Heart left ventricle (tissue), 16 donors: ENCODE measurements at places on chromosomes 5 and 9.

DNA sequence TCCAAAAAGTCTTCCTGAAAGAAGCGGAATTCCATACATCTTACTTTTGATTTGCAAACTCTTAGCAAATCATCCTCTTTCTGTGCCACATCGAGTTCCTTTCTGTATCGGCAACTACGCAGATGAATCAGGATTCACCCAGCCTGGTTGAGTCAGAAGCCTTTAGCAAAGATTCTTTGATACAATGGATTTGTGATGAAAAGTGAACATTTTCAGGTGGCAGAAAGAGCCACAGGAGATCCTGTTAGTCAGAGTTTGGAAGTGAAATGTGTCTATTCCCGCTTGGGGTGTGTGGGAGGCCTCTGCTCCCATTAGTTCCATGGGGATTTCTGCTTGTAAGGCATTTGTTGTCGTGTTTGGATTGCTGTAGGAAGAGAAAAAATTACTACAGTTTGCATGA is 351.8 kb upstream of the WWC1 start:
- no peak for DNase-seq

GRCh38 chr9:105531530-105531929 is 26.4 kb upstream of the FKTN start:
- DNase-seq = no peak

DNA sequence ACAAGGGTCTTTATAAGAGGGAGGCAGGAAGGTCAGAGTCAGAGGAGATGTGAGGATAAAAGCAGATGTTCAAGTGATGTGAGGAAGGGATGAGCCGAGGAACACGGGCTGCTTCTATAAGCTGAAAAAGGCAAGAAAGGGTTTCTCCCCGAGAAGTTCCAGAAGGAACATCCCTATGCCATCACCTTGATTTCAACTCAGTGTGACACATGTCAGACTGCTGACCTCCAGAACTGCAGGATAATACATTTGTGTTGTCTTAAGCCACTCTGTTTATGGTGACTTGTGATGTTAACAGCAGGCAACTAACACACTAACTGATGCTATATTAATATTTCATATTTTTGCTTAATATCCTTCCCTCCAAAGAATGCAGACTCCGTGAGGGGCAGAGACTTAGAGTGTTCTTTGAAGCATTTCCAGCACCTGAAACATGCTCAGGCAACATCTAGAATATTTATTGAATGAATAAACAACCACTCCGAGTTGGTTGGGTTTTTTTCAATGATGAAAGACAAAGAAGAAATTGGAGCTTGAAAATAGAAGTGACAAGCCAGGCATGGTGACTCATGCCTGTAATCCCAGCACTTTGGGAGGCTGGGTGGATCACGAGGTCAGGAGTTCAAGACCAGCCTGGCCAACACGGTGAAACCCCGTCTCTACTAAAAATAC is 77.6 kb upstream of the ADRA1B start:
- no peak for DNase-seq

DNA sequence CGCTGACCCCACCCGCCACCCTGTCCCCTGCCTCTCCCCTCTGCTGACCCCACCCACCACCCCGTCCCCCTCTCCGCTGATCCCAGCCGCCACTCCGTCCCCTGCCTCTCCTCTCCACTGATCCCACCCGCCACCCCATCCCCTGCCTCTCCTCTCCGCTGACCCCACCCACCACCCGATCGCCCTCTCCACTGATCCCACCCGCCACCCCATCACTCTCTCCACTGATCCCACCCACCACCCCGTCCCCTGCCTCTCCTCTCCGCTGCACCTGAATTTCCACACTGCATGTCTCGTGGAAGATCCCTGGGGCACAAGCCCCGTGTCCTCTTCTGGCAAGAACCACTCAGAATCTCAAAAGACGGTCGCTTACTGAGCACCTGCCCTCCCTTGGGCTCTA is 53.4 kb upstream of the OLFM1 start:
- DNase-seq = no peak

- no peak for DNase-seq
Measured at GRCh38 chr5:174084691-174085154, 39.2 kb downstream of the NSG2 start.

- DNase-seq = no peak
Measured at GRCh38 chr9:78289474-78289873, 7.5 kb upstream of the PSAT1 start.

- DNase-seq = no peak
Measured at GRCh38 chr5:80895523-80895922, 64.6 kb upstream of the RASGRF2 start.

- no peak for DNase-seq
Measured at GRCh38 chr9:15485836-15486666, 24.7 kb downstream of the PSIP1 start.

DNA sequence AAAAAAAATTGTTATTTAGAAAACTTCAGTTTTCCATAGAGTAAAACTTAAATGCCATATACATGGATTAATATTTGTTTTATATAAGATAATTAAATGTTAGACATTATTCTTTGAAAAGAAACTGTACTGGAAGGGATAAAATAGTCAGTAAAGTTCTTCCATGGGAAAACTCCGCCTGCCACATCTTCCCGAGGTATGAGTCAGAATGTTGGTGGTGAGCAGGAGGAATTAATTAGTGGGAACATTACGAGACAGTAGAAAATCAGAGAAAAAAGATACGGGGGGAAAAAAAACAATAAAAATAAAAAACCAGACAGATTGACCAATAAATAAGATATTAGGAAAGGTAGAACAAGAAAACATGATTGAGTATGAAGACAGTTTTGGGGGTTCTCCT is 930.3 kb upstream of the C9orf72 start:
- no peak for DNase-seq

- DNase-seq = no peak
Measured at GRCh38 chr9:76342858-76343257, 51.4 kb downstream of the RFK start.

GRCh38 chr5:77832938-77833337 is 56.8 kb upstream of the TBCA start:
- DNase-seq = no peak

DNA sequence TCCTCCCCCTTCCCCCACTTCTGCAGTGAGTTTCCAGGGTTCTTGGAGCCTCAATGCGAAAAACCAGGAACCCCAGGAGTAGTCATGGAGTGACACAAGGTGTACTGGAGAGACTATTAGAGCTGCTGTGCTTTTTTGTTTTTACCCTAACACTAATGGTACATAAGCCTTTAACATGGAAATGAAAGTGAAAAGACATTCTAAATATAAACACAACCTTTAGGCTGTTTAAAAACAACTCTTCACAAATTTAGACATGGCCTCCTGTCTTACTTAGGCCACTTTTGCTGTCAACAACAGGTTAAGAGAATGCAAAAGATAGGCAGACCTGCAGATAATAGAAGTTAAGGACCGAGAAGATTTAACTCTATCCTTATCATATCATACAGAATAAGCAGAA is 232.2 kb downstream of the DENND1A start:
- DNase-seq = no peak

DNA sequence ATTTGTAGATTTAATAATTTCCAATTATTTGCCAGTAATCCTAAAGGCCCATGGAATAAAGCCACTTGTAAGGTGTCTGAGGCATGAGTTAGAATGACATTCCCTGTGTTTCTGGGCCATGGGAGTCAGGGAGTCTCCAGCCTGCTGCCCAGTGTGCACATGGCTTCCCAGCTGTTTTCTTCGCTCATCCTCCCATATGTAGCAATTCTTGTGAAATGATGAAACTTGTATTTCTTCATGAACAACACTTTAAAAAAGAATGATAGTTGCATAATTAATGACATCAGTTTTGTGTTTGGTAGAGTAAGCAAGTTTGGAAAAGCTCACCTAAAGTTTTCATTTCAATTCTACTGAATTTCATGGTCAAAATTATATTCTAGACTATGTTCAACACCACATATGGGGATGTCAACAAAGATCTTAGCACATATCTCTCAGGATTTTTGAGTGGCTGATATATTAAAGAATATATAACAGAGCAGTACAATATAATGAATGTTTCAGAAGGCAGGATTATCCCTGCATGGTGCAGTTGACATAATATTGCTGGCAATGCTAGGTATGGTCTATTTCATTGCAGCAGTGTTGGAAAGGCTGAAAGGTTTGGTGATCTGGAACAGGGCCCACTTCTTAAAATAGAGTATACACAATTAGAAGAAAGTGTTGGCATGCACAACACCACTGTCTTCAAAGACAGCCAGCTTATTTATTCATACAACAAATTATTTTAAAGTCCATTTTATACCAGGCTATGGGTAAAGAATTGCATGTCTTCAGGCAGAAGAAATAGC is 44.7 kb downstream of the GRIN3A start:
- no peak for DNase-seq

DNA sequence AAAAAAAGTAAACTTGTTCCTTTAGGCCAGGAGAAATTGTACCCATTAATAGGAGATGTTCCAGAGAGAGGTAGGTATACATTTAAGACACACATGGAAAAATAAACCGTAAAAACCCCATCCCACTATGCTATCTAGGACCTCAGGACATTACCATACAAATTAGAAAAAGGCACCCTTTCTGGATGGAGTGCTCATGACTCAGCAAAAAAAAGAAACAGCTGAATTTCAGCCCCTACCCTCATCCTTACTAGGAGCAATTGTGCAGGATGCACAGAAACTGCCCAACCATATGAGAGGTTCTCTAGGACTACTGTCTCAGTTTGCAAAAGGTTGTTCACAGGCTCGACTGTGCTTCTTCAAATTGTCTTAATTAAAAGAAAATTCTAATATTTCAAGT is 368.2 kb downstream of the HINT1 start:
- DNase-seq = no peak

DNA sequence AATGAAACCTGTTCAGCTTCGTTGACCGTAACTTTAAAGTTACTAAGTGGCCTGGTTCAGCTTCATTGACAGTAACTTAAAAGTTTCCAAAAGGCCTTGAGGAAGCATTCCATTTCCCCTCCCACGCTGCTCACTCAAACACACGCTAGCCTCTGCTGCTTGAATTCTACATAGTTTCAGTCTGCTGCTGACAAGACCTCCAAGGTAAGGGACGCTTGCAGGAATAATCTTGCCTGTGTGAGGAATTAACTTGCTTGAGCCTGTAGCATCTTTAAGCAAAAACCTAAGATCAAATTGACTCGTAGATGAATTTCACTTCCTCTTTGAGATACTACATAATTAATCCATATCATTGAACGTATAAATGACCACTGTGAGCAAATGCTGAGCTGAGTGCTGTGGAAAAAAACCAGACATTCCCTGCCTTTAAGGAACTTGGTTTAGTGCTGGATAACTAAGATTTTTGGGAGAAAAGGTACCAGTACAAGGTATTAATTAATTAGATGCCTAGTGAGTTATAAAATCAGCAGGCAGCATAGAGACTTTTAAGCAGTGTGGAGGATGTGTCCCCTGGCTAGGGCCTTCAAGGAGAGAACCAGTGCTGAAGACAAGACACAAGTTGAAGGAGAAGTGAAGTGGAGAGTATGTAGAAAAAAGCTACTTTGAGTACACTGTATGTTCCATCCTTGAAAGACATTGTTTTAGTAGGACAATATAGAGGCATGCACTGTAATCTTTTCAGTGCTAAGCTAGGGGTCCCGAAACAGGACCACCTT is 39.2 kb downstream of the GRAMD2B start:
- DNase-seq = no peak

- no peak for DNase-seq
Measured at GRCh38 chr9:3458806-3459475, 66.9 kb downstream of the RFX3 start.

GRCh38 chr5:157816682-157817386 is 42.1 kb downstream of the CLINT1 start:
- DNase-seq = no peak

- no peak for DNase-seq
Measured at GRCh38 chr5:131854134-131854533, 57.3 kb upstream of the FNIP1 start.

GRCh38 chr5:127435821-127436220 is 81.6 kb upstream of the PRRC1 start:
- no peak for DNase-seq

GRCh38 chr5:75351139-75351926 is 14.3 kb downstream of the HMGCR start:
- no peak for DNase-seq

DNA sequence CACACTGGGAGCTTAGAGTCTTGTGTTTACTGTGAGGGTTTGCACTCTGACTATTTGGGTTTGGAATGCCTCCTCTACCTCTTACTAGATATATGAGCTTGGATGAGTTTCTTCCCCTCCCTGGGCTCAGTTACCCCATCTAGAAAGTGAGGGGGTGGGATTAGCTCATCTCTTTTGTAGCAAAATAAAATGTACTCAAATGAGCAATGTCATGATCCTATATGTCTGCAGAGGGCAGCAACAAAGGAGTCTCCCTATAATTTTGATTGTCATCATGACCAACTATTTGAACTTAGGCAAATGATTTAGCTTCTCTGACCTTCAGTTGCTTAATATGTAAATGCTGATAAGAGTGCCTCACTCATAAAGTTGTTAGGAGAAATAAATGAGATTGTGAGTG is 109.0 kb downstream of the DPYSL3 start:
- DNase-seq = no peak

DNA sequence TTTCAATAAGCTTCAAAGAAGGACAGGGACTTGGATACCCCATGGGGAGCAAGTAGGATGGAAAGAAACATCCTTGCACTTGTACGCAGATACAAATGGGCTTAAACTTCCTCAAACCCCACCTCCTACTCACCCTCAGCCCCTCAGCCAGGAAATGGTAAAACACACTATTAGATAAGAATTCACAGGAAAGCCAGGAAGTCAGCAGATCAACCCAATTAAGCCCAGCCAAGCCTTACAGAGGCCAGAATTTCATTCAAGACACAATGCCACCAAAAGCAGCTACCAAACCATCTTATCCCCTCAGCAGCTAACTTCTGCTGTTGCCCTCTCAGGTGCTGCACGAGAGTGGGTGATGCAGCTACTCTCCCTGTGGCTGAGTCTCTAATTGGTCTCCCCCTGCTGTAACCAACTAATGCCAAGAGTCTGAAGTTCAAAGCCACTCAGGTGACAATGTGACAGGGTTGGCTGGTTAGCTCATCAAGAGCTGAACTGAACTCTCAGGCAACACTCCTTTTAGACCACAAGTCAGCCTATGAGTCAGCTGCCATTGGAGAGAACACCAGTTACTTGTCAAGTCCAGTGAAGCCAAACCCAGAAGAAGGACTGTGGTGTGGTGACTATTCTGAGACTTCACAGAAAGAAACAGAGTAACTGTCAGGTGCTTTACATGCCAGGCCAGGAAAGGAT is 201.9 kb downstream of the ZNF608 start:
- no peak for DNase-seq

- peak; percentile 77 for DNase-seq
Measured at GRCh38 chr5:136424835-136425584, 59.7 kb upstream of the TRPC7 start.

DNA sequence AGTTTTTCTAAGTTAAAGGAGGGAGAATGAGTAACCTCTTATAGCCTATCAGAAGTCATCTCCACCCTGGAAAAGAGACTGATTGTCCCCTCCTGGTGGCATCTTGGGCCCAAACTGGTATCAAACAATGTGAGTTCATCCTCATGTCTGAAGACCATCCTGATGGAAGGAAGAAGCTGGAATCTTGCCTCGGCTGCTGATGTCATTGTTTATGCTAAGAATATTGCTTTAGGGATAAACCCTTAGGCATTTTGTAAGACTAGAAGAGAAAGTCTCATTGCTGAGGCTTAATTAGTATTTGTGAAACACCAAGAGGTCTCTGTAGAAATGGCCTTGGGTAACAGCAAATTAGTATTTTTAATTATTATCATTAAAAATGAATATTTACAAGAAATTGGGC is 65.7 kb upstream of the KCNN2 start:
- no peak for DNase-seq

GRCh38 chr5:15535938-15536337 is 36.0 kb downstream of the FBXL7 start:
- no peak for DNase-seq

- DNase-seq = no peak
Measured at GRCh38 chr9:107309271-107309670, 26.2 kb downstream of the RAD23B start.
